Tongue (tissue), 3 donors: ENCODE measurements at places on chromosomes 2 and 18. TPM values are rescaled to one million over a fixed set of nuclear protein-coding genes. Genes with fewer than 3 reads are reported as not detected.

DNA sequence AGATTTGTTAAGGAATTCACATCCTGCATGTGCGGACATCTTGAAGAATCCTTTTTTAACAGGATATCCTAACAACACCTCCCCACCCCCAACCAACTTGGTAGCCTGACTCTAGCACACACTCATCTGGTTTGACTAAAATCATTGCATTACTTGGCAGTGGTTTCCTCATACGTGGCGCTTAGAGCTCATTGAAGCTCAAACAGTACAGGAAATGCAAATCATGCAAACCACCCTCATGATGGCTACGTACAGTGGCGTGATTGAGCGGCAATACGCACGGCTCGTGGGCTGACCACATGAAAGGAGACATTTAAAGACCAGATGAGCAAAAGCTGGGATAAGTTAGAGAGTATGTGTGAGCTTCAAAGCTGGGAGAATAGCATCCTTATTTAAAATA, 336.2 kb downstream of the ZEB2 start:
- DNase-seq, result no peak

DNA sequence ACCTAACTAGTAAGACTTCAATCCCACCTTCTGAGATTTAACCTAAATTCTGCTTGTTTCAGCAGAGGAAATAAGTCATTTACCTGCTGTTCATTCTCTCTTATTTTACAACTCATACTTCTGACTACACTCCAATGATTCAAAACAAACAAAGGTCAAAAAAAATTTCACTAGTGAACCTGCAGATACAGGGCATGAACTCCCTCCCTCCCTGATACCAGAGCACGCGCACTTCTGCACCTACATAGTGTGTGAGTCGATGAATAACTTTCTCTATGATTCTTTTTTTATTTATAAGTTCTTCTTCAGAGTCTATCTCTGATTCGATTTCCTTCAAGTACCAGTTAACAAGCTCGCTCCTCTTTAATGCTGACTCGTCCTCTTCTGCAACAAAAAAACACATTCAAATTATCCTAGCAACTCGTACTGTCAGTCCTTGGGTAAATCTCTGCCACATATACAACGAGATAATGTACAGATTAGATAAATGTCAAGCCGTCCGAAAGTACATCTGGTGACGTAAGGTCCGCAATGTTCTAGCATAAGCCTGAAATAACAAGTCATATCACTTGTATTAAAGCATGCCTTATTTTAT, 7.4 kb upstream of the LCT start:
- no peak for DNase-seq

Gene TIA1
- 255 TPM for total RNA-seq

Gene UGT1A10
- total RNA-seq, result not detected

- DNase-seq, result no peak
Observed at GRCh38 chr2:162828545-162828944, 10.0 kb downstream of the KCNH7 start.
